ENCODE measurements at places on chromosomes 5 and 9.

- no peak for DNase-seq
These were observed 139.9 kb downstream of the PALM2AKAP2 start for GRCh38 chr9:109919736-109920408.

GRCh38 chr9:27888661-27889295 is 315.5 kb upstream of the C9orf72 start:
- DNase-seq: no peak

DNA sequence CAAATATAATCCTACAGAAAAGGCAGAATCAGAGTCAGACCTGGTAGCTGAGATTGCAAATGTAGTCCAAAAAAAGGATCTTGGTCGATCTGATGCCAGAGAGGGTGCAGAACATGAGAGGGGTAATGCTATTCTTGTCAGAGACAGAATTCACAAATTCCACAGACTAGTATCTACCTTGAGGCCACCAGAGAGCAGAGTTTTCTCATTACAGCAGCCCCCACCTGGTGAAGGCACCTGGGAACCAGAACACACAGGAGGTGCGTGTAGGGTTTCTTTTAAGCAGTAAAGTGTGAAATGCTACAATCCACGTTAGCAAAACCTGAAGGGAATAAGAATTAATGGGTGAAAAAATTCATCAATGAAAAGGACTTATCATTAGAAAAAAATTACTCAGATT is 145.8 kb downstream of the GIN1 start:
- DNase-seq: no peak

DNA sequence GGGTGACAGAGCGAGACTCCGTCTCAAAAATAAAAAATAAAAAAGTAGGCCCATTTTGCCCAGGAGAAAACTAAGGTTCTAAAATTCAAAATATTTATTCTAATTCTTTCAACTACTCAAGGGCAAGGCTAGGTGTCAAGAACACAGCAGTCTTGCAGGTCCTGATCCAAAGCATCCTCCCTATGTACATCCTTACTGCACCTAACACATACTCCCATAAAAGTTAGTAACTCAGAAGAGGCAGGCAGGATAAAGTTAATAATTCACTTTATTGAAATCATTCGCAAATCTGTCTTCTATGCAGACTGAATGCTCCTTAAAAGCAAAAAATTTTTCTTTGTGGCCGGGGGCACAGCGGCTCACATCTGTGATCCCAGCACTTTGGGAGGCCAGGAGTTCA is 11.1 kb downstream of the GOLPH3 start:
- DNase-seq: no peak

DNA sequence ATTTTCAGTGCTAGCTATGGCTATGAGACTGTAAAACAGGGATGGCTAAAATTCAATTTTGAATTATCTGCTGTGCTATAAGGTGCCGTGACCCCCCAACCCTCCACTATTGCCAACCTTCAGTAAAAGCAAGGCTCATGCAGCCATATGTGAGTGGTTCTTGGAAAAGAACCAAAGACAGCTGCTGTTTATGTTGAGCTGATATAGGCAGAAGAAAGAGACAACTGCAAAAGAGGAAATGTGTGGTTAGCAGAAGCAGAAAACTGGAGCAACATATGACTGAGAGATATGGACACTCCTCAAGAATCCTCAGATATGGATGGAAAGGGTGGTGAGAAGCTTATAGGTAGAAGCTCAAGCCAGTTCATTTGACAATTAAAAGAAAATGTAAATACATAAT is 200.3 kb downstream of the TLE1 start:
- DNase-seq: no peak

DNA sequence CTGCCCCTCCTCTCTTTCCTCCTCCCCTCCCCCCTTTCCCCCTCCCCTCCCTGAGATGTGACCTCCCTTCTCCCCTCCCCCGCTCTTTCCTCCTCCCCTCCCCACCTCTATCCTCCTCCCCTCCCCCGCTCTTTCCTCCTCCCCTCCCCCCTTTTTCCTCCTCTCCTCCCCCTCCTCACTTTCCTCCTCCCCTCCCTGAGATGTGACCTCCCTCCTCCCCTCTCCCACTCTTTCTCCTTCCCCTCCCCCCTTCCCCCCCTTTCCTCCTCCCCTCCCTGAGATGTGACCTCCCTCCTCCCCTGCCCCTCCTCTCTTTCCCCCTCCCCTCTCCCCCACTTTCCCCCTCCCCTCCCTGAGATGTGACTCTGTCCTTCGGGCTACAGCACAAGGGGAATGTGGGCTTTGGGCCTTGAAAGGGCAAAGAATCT is 169.8 kb downstream of the COL23A1 start:
- no peak for DNase-seq

- no peak for DNase-seq
These were observed 724 bp downstream of the MACROH2A1 start for GRCh38 chr5:135398160-135398854.

GRCh38 chr5:68187268-68188055 is 28.1 kb upstream of the PIK3R1 start:
- DNase-seq: no peak

DNA sequence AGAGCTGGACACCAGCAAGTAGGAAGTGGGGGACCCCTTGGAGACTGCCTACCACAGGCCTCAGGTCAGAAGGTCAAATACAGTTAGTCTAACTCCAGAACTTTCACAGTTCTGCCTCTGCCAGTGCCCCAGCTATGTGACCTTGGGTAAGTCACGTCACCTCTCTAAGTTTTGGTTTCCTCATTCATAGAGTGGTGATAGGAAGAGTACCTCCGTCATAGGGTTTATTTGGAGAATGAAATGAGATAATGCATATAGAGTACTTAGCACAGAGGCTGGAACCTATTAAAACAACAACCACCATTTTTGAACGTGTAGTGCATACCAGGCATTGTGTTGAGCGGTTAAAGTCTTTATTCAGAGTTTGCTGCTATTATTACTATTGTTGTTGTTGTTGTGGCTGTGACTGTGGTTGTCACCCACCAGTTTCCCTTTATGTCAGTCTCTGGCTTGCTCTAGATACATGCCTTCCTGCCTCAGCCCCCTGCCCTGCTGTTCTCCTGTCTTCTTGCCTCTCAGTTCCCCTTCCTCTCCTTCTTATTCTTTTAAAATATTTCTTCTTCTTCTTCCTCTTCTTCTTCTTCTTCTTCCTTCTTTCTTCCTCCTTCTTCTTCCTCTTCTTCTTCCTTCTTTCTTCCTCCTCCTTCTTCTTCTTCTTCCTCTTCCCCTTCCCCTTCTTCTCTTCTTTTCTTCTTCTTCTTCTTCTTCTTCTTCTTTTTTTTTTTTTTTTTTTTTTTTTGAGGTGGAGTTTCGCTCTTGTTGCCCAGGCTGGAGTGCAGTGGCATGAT is 67.8 kb downstream of the RALGPS1 start:
- peak; percentile 67 for DNase-seq

DNA sequence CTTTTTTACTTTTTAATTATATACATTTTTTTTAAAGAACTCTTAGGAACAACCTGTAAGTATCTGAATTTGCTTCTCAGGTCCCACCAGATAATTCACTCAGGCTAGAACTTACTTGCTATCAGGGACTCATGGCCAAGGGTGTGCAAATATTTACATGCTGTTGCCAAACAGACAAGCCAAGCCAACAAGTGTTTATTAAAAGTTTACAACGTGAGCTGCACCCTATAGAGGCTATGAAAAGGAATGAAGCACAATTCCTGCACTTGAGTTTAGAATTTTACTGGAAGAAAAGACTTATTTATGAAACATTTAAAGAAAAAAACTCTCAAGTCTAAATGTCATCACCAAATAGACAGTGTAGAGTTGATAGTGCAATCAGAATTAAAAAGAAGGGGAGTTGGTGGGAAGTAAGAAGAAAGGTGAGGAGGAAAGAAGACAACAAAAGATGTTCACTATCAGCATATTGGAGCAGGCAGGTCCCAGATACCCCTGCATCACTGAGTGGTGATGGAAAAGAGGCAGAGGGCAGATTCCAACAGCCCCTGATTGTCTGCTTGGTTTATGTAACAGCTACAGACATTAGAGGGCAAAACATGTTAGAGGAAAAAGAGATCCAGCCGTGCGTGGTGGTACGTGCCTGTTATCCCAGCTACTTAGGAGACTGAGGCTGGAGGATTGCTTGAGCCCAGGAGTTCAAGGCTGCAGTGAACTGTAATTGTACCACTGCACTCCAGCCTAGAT is 32.8 kb downstream of the SH3RF2 start:
- no peak for DNase-seq

GRCh38 chr9:24502206-24502937 is 43.3 kb downstream of the IZUMO3 start:
- no peak for DNase-seq

DNA sequence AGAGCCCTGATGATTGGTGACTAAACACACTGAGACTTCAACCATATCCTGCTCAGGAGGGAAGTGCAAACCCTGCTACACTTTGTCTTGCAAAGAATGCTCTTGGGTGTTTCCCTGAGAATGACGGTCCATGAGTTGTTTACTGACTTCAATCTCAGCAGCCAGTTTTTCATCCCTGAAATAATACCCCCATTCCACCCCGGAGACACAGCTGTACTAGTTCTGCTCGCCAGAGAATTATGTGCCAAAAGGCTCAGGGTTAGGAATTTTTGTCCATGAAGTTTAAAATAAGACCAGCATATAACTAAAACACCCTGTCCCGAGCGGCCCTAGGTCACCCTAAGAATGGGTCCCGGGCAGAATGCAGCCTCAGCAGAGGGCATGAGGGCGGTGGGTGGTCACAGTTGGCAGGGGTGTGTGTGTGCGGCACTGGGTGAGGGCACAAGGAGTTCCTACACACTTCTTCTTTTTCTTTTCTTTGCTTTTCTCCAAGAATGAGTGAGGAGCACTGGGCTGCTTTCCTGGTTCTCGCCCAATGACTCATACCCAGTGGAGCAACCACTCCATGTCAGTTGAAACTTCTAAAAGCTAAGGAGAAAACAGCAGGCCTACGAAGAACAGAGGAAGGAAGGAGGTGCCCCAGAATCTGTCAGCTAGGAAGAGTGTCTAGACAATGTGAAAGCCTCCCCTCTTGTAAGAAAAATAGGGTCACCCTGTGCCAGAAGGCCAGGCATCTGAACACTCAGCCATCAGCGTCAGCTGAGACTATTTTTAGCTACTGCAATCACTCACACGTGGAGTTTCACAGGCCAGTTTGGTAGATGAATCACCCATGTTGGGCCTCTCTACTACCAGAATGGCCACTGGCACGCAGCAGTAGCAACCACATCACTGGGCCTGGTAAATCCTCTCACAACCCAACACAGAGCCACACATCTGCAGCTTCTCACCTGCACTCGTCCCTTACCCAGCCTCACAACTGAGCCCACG is 105.9 kb downstream of the DPYSL3 start:
- no peak for DNase-seq

- DNase-seq: no peak
These were observed 408.4 kb downstream of the CCDC171 start for GRCh38 chr9:15961217-15961616.

- DNase-seq: no peak
These were observed 30.2 kb upstream of the ENHO start for GRCh38 chr9:34552986-34553385.

- DNase-seq: no peak
These were observed 266.5 kb upstream of the KLF4 start for GRCh38 chr9:107756091-107756490.

GRCh38 chr5:136638084-136638483 is 272.7 kb upstream of the TRPC7 start:
- DNase-seq: no peak

DNA sequence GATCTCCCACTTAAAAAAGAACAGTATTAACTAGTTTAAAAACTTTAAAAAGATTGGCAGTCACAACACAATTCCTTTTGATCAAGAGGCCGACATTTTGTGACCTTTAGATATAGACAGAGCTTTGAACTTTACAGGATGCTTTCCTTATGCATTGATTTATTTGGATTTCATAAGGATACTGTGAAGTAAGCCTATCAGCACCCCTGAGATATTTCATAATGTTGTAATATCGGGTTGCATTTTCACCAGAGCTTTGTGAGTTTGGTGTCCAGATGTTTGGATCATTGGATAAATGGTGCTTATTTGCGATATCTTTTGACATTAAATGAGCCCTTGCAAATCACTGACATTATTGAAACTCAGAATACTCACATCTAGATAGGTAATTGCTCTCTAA is 7.7 kb downstream of the PALM2AKAP2 start:
- no peak for DNase-seq

DNA sequence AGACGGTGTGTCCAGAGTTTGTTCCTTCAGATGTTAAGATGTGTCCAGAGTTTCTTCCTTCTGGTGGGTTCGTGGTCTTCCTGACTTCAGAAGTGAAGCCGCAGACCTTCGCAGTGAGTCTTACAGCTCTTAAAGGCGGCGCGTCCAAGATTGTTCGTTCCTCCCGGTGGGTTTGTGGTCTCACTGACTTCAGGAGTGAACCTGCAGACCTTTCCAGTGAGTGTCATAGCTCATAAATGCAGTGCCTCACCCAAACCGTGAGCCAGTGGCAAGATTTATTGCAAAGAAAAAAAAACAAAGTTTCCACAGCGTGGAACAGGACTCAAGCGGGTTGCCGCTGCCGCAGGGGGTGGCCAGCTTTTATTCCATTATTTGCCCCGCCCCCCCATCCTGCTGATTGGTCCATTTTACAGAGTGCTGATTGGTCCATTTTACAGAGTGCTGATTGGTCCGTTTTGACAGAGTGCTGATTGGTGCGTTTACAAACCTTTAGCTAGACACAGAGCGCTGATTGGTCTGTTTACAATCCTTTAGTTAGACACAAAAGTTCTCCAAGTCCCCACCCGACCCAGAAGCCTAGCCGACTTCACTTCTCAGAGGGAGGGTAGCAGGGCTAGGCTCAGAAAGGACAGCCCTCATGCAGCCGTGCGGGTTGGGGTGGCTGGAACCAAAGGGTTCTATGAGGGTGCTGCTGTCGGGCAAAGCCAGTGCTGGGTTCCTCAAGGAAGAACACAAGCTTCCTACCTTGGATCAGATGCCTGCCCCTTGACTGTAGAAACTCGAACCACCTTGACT is 9.1 kb upstream of the RNF130 start:
- DNase-seq: no peak

GRCh38 chr9:86434039-86434726 is 80.0 kb upstream of the TUT7 start:
- no peak for DNase-seq

- peak; percentile 42 for DNase-seq
These were observed 153.8 kb upstream of the PHYKPL start for GRCh38 chr5:178386336-178386931.

DNA sequence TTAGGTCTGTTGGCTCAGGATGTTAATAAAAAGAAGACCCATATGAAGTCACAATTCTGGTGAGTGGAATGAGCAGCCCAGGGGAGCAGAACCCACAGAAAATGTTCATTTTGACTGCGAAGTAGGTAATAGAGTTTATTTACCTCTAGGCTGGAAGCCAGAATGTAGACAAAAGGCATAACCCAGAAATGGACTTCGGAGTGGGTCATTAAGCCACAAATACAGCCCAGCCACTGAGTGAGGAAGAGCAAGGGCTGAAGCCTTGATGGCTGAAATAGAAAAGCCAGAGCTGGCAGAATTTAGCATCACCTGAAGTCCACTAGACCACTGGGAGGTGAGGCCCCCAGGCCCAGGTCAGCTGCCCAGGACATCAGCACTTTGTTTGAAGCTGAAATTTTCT is 168.0 kb downstream of the NXNL2 start:
- DNase-seq: no peak

All from natural killer cell treated with Interleukin-12 subunit alpha and Interleukin-12 subunit beta and Interleukin-15 and Interleukin-18, amount 100 ng/mL, for 72 hours (primary cell).